NCI-H2227 treated with DMSO at 0.1 percent for 48 hours (cell line): ENCODE measurements at places on chromosomes 7 and 10.
A peak's percentile ranks its signal among the peaks of the same experiment; 100 is the strongest.

GRCh38 chr7:103857435-103857834, 132.0 kb downstream of the RELN start:
- DNase-seq, result peak; percentile 81

GRCh38 chr7:12741951-12742575, 54.6 kb downstream of the ARL4A start:
- DNase-seq, result no peak

GRCh38 chr7:91165846-91166230, 98.4 kb upstream of the FZD1 start:
- no peak for DNase-seq

DNA sequence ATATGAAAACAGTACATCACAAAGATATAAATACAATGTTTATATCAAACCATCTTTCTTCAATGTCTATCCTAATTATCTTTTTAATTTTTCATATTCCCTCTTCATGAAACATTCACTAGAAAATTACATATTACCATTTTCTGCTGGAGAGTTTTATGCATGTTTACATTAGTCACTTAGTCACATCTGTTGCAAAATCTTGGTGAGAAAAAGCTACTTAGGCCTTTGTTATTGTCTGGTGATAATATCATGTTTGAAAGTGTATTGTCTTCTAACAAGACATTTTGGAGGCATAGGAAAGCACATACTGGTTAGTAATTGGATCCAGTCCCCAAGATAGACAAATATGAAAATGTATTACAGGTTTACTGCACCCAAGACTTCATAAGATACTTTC, 163.6 kb downstream of the GNAI1 start:
- no peak for DNase-seq

DNA sequence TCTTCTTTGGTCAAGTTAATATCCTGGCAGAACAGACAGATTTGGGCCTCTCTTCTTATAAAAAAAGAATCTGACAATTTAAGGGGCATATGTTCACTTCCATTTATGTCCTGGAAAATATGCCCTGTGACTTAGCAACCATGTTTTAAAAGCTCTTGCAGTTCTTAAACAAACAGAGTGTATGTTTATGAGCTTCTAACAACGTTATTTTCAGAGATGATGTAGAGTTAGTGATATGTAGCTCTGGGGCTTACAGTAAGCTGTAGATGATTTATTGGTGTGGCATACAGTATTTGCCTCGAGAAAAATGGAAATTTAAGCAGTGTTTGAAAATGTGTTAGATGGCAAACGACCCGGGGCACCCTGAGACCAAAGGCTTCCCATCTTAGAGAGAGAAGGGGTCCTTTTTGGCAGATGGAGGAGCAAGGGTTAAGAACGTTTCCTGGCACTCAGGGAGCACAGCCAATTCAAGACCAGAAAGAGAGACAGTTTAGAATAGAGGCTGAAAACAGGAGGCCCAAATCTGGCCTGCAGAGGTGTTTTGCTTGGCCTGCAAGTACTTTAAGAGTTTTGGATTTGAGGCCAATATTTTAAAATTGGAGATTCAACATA, 397.5 kb downstream of the KCNMA1 start:
- DNase-seq, result no peak

- no peak for DNase-seq
Measured at GRCh38 chr10:100812978-100813377, 67.6 kb downstream of the PAX2 start.

DNA sequence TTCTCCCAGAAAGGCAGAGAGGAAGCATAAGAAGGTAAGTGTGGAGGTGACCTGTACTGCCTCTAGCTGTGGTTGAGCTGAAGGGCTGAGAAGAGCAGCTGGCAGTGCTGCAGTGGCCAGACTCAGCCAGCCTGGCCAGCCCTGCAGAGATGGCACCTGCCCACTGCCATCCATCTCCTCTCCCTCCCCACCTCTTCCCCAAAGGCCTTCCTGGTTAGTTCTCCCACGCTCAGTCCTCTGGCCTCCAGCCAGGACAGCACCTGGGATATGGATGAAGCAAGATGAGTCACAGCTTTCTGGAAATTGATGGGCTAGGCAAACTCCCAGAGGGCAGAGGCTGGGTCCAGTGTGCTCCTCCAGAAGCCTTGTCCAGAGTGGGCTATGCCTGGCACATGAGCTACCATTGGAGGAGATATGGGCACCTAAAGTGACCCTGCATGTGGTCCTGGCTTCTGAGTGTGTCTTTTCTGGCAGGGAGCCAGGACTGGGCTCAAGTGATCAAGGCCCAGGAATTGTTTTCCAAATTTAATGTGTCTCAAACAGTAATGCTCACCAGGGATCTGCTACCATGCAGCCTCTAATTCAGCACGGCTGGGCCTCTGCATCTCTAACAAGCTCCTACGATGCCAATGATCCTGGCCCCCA, 81.0 kb upstream of the CACUL1 start:
- DNase-seq, result no peak

GRCh38 chr10:59830601-59831259, 75.6 kb downstream of the CCDC6 start:
- DNase-seq, result peak; percentile 18

DNA sequence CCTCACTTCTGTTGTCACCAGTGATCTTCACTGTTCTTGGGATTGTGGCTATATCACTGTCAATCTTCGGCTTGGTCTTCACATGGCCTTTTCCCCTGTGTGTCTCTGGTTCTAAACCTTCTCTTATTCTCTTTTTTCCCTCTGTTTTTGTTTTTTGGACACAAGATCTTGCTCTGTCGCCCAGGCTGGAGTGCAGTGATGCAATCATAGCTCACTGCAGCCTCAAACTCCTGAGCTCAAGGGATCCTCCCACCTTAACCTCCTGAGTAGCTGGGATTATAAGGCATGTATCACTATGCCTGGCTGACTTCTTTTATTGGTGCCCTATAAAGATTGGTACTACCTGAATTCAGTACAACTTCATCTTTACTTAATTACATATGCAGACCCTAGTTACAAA, 143.4 kb upstream of the EFCAB10 start:
- DNase-seq, result no peak

GRCh38 chr10:84076047-84076388, 63.3 kb upstream of the GHITM start:
- DNase-seq, result no peak

GRCh38 chr7:121166916-121167315, 161.9 kb upstream of the WNT16 start:
- DNase-seq, result no peak

DNA sequence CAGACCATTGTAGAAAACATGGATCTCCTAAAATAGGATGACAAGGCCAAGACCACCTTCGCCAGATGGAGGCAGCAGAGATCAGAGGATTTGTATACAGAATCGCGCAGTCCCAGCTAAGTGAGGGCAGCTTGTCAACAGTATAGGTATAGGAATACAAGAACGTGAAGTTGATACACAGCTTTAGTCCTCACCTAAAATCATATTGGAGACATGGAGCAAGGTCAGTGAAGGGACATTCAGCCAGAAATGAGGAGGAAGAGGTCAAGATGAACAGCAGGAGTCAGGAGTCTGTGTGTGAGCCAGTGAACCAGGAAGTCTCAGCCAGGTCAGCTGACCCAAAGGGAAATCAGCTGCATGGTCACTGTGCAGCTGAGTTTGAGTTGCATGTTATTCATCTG, 263.4 kb upstream of the PRKCQ start:
- DNase-seq, result no peak

DNA sequence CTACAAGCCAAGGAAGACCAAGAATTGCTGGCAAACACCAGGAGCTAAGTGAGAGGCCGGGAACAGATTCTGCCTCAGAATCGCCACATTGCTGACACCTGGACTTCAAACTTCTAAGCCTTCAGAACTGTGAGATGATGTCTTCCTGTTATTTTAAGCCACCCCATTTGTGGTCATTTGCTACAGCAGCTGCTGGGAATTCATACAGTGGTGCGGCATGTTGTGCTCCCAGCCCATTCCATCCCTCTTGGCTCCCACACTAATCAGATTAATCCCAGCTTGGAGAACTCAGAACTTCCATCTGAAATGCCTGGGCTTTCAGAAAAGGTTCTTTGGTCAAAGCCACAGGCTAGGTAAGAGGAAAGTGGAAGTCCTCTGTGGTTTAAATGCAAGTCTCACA, 24.9 kb downstream of the TCAF1 start:
- no peak for DNase-seq

GRCh38 chr10:16789261-16789660, 28.0 kb downstream of the RSU1 start:
- no peak for DNase-seq

DNA sequence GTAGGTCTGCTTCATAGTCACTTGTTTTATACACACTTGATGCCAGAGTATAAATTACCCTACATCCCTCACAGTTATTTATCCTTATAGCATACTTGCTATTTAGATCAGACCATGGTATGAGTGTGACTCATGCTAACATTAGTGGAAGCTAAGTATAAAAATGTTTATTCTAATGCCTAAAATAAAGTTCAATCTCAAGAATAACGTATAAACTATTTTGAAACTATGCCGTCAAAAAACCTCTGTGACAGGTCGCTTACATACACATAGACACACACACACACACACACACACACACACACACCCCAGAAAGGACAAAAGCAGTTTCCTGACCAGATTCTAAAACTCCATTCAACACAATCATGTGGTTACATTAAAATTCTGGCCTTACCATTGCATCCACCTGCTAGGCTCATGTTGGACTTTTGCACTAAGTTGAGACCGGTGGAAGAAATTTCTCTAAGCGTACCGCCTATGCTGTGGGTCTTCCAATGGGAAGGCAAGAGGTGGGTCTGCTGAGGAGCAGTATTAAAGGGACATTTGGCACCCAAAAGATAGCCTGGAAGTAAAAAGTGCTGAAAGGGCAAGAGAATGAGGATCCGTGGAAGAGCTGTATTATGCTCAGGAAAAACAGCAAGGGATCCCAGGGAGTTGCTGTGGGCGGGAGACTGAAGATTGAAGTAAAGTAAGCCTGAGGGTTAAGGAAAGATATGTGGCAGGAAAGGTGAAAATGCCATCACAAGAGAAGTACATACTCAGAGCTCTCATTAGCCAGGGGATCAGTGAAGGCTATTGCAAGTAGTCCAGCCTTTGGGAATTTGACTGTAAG, 5.0 kb downstream of the FOXP2 start:
- DNase-seq, result no peak

GRCh38 chr7:7641129-7641663, 644 bp downstream of the UMAD1 start:
- DNase-seq, result no peak

GRCh38 chr7:116529250-116529649, 4.4 kb downstream of the CAV1 start:
- DNase-seq, result no peak

GRCh38 chr7:23863209-23863787, 153.3 kb downstream of the STK31 start:
- DNase-seq, result no peak

DNA sequence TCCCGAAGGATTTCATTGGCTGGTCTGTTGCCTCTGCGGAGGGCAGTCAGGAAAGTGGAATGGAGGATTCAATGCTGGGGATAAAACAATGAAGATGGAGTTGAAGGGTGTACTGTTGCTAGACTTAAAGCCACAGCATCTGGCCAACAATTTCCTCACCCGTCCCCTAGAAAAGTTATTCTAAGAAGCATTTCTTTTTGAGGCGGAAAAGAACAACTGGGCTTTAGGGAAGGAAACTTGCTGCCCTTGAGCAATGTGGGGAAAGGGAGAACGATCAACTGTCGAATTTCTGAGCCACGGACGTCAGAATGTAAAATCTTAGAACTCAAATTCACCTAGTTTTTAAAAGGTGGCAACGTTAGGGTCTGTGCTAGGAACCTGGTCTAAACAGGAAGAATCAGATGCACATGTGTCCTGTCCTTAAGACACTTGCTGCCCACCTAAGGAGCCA, 664 bp downstream of the FMC1 start:
- DNase-seq, result no peak

GRCh38 chr10:50369931-50370330, 118.6 kb upstream of the ASAH2 start:
- DNase-seq, result no peak

- DNase-seq, result peak; percentile 71
Measured at GRCh38 chr7:146067880-146068279, 48.7 kb upstream of the CNTNAP2 start.

DNA sequence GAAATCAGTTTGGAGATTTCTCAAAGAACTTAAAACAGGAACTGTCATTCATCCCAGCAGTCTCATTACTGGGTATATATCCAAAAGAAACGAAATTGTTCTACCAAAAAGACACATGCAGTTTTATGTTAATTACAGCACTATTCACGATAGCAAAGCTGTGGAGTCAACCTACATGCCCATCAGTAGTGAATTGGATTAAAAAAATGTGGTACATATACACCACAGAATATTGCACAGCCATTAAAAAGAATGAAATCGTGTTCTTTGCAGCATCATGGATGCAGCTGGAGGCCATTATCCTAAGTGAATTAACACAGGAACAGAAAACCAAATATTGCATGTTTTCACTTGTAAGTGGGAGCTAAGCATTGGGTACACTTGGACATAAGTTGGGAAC, 158.9 kb downstream of the CDK14 start:
- no peak for DNase-seq

DNA sequence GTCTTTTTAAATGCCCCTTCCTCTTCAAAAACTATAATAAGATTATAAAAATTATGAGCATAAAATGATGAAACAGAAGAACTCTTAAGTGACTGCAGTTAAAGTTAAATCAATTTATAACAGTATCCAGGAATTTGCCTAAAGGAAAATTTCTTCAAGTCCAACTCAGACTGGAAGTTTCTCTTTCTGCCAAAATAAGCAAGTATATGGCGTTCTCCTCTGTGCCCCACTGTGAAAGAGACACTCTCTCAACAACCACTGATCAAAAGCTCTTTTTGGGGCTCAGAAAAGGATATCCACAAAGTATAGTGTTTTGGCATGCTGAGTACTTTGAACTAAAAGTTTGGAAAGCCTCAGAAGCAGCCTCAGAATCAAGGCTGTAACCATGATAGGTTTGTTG, 139.9 kb downstream of the SKIDA1 start:
- no peak for DNase-seq

GRCh38 chr7:522071-522950, 2.7 kb upstream of the PDGFA start:
- no peak for DNase-seq

DNA sequence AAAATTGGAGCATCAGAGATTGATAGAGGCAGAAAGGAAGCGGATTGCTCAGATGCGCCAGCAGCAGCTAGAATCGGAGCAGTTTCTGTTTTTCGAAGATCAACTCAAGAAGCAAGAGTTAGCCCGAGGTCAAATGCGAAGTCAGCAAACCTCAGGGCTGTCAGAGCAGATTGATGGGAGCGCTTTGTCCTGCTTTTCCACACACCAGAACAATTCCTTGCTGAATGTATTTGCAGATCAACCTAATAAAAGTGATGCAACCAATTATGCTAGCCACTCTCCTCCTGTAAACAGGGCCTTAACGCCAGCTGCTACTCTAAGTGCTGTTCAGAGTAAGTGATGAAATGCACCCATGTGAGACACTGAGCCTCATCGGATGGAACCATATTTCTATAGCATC, 33.1 kb downstream of the STAMBPL1 start:
- DNase-seq, result peak; percentile 55
